ENCODE measurements at places on chromosomes 12 and 14.

DNA sequence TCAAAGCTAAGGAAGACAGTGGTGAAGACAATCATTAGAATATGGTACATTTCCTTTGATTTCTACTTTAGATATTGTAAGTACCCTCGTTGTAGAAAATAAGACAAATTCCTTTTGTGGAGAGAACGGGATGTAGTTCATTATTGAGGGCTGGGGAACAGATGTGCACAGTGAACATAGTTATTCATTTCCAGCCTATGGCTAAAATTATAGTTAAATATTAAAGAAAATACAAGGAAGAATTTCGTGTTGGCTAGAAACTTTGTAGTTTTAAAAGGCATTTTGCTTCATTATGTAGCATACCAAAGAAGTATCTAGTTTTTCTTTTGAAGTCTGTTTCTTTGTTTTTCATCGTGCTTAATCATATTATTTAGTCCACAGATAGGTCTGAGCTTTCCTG lies 201.8 kb downstream of the ESR2 start:
- DNase-seq: no peak

DNA sequence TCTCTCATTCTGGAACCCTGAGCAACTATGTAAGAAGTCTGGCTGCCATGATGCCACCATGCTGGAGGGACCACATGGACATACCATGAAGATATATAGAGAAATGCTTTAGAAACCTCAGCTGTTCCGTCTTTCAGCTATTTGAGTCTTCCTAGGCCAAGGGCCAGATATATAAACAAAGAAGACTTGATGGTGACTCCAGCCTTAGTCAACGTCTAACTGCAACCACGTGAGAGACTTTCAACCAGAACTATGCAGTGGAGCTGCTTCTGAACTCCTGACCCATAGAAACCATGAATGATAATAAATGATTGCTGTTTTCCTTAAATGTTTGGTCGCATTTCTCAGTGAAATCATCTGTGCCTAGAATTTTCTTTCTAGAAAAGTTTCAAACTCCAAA lies 20.0 kb upstream of the KITLG start:
- DNase-seq: no peak

- DNase-seq: no peak
Measured at GRCh38 chr14:102948698-102949061, 26.2 kb downstream of the AMN start.

- no peak for DNase-seq
Measured at GRCh38 chr12:51242120-51242519, 3.5 kb downstream of the DAZAP2 start.

DNA sequence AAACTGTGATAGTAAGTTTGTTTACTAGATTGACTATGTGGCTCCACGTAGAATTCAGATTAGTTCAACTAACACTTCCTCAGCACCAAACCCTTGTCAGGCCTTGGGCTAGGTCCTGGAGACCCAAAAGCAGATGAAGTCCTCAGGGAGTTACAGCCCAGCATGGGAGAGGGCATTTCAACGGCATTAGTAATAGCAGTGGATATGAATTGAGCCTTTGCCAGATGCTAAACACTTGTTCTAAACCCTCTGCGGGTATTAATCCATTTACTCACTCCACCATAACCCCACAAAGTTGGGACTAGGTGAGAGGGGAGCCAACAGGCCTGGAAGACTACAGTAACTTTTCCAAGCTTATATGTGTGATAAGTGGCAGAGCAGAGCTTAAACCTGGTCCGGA lies 714.6 kb downstream of the DIO2 start:
- DNase-seq: no peak

GRCh38 chr14:69259527-69260189 lies at the start of gene GALNT16:
TSS of gene GALNT16 (plus strand) at chr14:69260158. CDS start at chr14:69260291, 133 bp downstream.
- no peak for DNase-seq

GRCh38 chr14:65173973-65174693 lies 71.8 kb upstream of the MAX start:
- no peak for DNase-seq

GRCh38 chr12:81010641-81011040 lies 67.2 kb upstream of the ACSS3 start:
- DNase-seq: no peak

GRCh38 chr14:41607966-41608663 lies 1.4 kb downstream of the LRFN5 start:
- DNase-seq: peak; percentile 49

DNA sequence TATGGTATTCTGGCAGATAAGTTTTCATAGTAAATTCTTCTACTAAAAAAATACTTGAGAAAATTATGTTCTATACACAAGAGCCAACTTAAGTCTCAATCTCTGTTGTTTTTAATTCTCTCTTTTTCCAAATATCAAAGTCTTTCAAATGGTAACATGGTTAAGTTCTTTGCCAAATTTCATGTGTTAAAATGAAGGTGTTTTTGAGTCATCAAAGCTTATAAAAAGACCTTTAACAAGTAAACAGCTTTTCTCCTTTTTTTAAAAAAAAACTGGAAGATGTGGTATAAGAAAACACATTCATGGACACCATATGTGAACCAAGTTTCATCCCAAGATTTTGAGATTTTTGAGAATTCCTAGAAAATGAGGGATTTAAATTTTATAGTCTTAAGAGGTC lies 111.3 kb downstream of the FOXG1 start:
- no peak for DNase-seq

DNA sequence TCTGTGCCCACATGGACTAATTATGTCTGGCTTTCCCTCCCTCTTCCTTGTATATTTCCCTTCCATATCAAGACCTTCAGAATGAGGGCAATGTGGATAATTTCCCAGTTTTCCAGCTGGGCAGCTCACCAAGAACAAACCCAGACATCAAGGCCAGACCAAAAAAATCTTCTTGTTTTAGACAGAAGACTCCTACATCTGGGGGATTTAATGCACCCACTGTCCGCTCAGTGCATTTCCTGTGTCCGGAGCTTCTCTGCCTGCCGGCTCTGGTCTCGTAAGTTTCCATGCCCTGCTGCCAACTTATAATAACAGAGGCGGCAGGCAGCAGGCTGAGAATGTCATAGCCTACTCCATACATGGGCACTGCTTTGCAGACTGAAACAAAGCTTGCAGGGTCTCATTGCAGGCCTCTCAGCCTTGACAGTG lies 207.2 kb upstream of the BCL2L14 start:
- DNase-seq: no peak

DNA sequence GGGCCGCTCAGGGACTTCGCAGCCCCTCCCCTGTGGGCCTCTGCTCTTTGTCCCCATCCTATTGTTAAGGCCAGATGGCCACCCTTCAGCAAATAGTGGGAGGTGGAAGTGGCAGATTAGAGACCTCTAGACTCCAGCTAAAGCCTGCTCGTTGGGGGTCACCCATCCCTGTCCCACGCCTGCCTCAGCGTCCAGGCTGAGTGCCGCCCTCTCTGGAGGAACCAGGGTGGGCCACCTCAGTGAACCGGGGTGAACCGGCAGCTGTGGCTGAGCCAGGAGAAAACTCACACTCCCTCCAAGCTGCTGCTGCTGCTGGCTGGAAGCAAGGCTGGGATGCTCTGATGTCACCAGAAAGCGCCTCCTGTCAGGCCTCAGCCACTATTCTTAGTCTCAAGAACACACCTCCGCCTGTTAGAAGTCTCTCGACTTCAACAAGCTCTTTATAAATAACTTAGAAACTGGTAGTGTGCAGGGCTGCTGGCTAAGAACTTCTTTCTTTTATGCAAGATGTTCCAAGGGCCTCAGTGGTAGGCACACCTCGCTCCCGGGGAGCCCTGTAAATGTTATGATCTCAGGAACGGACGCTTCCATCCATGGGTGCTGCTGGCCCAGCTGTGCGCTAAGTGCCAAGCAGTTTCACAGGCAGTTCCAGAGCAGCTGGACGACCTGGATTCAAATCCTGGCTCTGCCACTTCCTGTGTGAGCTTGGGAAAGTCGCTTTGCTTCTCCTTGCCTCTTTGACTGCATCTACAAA lies 19.8 kb upstream of the TESC start:
- no peak for DNase-seq

DNA sequence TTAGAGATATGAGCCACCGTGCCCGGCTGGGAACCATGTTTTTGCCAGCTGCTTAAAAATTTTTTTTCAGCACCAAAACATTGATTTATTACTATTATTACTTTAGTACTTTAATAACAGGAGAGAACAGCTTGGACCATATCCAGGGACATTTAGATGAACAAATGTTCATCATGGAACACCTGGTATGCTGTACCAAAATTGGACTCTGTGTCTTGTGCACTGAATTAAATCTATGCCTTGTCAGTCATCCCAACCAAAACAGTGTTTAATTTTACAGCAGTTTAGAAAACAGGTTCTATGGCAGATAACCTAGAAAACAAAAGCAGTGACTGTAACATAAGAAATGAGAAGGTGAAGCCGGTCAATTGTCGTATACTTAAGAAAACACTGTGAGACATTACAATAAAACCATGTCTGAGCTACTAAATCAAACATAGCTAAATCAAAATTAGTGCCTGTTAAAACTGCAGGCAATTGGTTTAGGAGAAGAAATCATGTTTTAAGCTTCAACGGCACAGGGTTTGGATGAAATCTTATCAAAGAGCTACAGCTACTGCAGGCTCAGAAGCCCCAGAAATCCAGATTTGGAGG lies 58.2 kb upstream of the PYGL start:
- DNase-seq: no peak

DNA sequence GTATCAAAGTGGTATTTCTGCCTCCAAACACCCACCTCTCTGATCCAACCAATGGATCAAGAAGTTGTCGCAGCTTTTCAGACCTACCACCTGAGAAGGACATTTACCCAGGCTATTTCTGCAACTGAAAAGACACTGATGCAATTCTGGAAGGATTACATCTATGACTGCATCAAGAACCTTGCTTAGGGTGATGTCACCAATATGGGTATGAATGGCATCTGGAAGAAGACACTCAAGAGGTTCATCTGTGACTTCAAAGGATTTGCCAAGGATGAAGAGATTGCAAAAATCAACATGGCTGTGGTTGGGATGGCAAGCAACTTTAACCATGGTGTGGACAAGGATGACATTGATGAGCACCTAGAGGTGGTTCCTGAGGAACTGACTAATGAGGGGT lies 154.2 kb downstream of the PCNX1 start:
- no peak for DNase-seq

DNA sequence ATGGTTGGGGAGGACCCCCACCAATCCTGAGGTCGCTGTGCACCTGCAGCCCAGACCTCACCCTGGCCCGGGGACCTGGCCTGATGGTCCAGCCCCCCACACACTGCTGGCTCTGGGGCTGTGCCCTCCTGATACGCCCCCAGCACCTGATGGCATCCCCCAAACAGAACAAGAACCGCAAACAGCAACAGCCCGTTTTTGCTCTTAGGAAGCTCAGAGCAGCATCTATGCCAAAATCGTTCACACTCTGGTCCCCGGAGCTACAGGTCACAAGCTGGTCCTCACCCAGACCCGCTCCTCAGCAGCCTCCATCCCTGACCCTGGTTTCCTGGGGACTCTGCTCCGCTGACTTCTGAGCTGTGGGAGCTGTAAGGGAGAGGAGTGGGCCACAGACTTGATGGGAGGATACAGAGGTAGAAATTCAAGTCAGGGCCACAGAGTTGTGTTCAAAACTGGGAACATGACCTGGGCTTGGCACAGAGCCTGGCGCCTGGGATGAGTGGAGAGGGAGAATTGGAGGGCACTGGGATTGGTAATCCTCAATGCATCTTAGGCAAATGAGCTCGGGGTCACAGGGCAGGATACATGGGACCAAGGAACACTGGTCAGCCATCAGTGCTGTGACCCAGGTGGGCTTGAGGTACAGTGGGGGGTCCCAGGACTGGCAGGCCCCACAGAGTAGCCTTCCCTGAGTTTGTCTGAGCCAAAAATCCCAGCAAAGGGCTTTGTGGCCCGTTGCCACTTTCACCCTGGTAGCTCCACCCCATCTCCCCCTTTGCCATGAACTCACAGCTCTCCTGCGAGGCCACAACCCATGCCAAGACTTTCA lies 170.9 kb upstream of the RTL1 start:
- DNase-seq: no peak

DNA sequence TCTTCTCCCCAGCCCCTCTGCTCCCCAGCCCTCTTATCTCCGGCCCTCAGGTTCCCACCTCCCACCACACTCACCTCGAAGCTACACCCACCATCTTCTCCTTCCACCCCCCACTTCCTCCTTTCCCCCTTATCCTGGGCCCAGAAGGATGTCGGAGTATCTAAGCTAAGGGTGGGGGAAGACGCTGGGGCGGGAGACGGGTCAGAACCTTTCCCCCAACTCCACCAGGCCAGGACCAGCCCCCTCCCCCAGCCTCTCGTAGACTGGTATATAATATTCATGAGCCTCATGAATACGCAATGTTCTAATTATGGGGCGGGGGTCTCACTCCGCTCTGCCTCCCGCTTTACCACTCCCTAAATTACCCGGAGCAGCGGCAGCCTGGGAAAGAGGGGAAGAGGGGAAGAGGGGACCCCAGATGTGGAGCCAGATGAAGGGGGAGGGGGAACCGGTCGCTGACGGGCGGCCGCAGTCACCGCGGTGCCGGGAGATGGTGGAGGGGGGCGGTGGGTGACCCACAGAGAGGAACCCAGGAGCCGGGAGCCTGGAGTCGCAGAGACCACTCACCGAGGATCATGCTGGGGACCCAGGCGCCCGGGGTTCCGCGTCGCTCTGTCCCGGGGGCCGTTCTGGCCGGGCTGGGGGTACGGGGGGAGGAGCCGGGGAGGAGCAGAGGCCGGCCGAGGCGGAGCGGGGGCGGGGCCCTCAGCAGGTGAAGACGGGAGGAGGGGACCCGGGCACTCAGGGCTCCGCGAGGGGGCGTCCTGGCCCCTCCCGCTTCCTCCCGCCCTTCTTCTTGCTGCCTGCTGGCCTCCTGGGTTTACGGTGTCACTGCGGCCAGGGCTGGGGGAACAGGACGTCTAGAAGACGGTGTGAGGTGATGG lies 6.4 kb upstream of the ZNF385A start:
- peak; percentile 22 for DNase-seq

- DNase-seq: no peak
Measured at GRCh38 chr12:66956300-66956699, 277.4 kb upstream of the GRIP1 start.

GRCh38 chr14:34173916-34174315 lies 223.0 kb upstream of the EGLN3 start:
- DNase-seq: no peak

DNA sequence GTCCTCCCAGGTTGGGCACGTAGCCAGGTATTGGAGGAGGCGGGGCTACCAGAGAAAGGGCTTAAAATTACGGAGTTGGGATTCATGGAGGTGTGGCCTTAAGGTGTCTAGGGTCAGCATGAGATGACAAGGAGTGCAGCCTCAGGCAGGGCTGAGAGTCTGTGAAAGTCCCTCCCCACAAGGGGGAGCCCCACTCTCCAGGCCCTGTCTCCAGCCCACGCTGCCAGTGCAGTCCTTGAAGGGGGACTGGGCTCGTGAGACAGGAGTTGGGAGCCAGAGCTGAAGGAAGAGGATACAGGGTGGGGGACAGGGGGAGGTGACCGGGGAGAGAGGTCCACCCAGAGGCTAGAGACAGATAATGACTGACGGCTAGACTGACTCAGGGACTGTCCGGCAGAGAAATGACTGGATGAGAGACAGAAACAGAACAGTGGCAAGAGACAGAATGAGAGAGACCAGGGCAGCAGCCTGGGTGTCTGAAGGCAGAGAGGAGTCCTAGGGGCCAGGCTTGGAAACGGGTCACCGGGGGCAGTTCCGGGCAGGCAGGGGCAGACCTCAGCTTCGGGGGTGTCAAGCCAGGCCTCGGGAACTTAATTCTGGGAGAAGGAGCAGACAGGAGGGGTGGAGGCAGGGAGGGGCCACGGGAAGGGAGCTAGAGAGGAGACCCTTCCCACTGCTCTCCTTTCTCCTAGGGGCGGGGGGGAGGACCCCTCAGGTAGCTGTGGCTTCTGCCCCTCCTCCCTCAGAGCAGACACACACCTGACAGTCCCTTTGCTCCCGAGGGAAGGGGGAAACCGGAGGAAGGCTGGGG lies 970 bp downstream of the CDH24 start:
- no peak for DNase-seq

- DNase-seq: no peak
Measured at GRCh38 chr12:7705846-7706245, 5.4 kb upstream of the DPPA3 start.

All from NCI-H2029 (cell line).